Stimulated activated CD4-positive, alpha-beta T cell treated with anti-CD3 and anti-CD28 coated beads, Interleukin-15, amount 100 ng/mL, for 48 hours (primary cell): ENCODE measurements at places on chromosomes 12 and 14.

GRCh38 chr14:37778135-37778943 is 182.9 kb downstream of the TTC6 start:
- no peak for DNase-seq

DNA sequence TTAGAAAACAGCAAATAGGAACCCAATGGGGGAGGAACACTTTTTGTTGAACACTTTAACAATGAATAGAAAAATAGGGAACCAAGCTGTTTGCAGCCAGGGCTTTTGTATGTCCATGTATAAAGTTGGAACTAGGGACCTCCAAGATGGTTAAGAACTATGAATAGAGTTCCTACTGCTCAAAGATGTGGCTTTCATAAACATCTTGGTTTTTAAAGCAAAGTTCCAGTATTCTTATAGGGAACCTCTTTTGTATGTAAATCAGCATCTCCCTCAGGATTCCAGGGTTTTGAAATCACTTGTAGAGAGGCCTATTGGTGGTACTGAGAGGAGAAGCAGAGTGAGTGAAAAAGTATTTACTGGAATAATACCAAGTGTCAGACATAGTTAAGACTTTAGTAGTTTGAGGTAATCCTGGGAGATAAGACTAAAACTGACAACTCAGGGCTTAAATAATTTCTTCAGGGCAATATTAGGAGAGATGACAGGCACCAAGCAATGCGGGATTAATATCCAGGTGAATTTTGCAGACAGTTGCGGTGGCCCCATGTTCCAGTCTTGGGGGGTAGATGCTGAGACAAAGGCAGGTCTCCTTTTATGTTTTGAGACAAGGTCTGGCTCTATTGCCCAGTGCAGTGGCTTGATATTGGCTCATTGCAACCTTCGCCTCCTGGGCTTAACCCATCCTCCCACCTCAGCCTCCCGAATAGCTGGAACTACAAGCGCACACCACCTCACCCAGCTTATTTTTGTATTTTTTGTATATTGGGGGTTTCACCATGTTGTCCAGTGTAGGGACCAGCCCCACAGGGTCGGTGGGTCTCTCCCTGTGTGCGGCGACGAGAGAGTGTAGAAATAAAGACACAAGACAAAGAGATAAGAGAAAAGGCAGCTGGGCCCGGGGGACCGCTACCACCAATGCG is 10.4 kb upstream of the EID3 start:
- no peak for DNase-seq

GRCh38 chr14:24378327-24378726 is 10.3 kb downstream of the NFATC4 start:
- no peak for DNase-seq

DNA sequence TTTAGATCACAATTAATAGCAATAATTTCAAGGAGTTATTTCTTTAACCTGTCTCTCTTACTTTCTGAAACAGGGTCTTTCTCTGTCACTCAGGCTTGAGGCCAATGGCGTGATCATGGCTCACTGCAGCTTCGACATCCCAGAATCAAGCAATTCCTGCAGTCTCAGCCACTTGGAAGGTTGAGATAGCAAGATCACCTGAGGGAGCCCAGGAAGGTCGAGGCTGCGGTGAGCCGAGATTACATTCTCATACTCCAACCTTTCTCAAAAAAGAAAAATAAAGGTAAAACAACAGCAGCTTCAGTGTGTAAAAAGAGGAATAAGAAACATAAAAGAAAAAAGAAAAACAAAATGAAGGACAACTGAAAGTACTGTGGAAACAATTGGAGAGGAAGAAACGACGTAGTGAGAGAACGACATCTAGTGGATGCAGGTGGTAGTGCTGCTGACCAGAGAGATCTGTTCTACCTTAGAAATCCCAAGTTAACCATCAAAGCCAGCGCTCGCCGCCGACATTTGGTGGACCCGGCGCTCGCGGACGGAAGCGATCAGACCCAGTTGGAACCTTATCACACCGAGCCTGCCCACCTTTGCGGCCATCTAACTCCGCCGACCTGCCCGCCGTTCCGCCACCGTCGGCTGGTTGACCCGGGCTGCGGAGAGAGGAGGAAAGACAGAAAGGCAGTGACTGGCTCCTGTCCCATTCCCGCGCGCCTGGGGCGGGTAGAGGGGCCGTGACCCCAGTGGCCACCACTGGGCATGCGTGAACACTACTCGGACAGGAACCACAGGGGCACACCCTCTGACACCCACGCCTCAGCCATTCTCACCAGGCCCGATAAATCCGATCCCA is 196.1 kb downstream of the ALG10 start:
- peak; percentile 51 for DNase-seq

DNA sequence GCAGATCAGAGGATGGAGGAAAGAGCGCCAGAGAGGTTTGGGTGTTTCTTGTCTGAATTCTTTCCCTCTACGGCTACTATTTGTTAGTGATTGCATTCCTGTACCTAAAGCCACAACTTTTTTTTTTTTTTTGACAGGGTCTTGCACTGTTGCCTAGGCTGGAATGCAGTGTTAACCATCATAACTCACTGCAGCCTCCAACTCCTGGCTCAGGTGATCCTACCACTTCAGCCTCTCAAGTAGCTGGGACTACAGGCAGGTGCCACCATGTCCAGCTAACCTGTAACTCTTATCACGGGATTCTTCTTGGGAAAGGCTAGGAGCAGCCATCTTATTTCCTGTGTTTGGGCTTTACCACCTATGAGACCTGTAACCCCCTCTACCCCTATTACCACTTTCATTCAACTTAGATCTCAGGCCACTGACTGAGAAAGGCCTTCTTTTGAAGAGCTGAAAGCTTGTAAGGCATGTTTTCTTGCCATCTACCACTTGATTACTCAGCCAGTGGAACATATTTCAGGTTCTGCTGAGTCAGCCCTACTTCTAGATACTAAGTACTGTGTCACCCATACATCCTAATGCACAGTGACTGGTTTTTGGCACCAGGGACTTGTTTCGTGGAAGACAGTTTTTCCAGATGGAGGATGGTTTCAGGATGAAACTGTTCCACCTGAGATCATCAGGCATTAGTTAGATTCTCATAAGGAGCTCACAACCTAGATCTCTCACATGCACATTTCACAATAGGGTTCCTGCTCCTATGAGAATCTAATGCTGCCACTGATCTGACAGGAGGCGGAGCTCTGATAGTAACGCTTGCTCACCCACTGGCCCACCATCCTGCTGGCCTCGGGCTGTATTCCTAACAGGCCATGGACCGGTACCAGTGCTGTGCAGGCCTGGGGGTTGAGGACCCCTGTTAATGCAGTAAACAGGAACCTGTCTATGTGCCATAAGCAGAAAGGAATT is 6.9 kb downstream of the VEZT start:
- DNase-seq: no peak

DNA sequence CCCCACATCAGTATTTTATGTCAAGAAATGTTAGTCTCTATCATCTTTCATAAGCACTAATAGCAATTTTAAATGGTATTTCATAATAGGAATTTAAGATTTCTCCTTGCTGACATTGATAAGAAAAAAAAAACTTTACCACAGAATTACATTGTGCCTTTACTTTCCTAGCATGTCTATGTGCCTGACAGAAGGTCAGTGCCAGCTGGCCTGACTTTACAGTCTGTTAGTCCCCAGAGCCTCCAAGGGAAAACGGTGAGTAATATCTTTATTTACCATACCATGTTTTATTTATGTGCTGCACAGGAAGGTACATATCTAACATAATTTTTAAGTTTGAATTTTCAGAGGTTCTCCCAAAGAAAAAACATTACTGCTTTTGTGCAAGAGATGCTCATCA is 152.0 kb upstream of the AEBP2 start:
- DNase-seq: no peak

- no peak for DNase-seq
These were observed 33.1 kb downstream of the IRF2BPL start for GRCh38 chr14:76995279-76996035.

DNA sequence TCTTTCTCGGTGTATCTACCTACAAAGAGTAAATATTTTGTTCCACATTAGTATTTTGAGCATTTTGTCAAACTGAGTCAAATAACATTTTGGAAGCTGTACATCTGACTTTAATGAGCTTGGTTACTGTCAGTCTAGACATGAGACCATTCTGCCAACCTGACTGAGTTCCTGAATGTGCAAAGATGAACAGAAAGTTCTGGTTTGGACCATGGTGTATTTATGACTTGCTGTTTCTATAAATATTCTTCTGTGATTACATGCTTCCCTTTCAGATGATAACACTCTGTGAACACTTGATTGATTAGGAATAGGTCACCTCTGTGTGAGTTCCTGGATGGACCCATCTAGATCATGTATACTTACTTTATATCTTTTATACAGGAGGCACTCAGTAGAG is 827.8 kb downstream of the VRK1 start:
- DNase-seq: no peak

DNA sequence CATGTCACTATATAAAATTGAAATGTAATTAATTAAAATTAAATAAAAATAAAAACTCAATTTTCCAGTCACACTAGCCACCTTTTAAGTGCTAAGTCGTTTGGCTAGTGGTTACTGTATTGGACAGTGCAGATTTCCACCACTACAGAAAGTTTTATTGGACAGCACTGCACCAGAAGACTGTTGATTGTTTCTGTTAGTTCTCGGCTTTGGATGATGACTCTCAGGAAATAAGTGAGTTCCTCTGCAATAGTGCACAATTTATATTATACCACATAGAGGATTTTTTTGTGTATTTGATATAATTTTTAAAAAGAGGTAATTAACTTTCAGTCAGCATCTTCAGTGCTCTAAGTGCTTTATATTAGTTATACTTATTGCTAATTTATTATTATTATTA is 52.7 kb downstream of the FAR2 start:
- no peak for DNase-seq

DNA sequence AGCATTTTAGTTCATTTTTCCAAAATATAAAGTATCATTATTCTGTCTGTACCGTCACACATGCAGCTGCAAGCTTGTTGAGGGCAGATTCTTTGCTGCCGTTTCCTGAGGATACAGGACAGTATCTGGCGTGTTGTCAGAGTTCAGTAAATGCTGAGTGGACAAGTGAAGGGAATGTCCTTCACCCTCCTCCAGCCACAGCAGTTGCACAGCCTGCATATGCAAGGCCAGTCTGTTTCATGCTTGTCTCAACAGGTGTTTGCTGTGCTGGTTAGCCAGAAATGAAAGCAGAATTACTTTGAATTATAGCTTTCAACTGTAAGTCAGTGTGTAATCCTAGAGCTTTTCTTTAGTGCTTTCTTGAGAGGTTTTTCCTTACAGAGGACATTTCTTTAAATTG is 36.5 kb downstream of the TDP1 start:
- DNase-seq: no peak

DNA sequence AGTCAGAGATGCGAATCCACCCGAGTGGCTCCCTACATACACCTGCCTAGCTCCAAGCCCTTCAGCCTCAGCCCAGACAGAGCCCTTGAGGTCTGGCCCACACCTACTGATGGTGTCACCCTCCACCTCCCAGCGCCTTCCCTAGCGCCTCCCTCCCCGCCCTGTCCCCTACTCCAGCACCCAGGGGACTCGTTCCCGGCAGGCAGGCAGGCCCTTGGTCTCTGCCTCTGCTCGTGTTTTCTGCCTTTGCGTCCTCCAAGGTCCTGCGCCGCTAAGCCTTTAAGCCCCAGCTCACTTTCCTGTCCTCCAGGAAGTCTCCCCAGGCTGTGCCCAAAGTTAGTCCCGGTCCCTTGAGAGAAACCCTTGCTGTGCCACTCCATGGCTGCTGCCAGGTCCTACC is 12.7 kb downstream of the INF2 start:
- no peak for DNase-seq

DNA sequence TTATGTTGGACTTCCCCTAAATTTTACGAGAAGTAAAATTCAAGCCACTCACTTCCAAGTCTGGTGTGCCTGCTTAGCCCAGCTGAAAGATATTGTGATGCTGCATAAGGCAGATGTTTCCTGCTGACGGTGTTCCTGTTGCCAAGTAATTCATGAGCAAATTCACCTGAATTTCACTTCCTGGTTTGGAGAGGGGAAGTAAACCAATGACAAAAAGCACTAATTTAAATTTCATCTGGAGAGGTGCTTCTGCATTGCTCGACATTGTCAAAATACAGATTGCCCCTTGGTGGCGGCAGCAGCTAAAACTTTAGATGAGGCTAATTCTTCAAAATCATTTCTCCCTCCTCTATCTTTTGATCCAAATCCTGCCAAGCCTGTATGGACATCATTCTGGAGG is 281.1 kb downstream of the AACS start:
- no peak for DNase-seq

GRCh38 chr14:46571970-46572369 is 79.6 kb downstream of the RPL10L start:
- DNase-seq: no peak

DNA sequence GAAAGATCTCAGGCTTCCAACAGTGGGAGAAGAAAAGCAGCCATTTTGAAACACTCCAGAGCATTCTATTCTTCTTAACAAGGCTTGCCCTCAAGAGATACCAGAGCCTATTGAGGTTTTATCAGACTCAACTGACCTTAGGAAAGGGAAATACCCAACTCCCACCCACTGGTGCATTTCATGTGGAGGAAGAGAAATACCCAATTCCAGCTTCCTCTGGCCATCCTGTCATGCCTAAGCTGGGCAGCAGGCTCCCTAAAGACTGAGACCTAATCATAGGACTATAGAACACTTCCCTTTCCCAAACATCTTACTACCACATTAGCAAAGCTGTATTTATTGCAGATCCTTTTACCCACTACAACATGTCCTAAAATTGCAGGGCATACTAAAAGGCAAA is 164.5 kb downstream of the KIF21A start:
- DNase-seq: no peak

GRCh38 chr14:100488057-100488456 is 99.2 kb downstream of the BEGAIN start:
- DNase-seq: no peak

DNA sequence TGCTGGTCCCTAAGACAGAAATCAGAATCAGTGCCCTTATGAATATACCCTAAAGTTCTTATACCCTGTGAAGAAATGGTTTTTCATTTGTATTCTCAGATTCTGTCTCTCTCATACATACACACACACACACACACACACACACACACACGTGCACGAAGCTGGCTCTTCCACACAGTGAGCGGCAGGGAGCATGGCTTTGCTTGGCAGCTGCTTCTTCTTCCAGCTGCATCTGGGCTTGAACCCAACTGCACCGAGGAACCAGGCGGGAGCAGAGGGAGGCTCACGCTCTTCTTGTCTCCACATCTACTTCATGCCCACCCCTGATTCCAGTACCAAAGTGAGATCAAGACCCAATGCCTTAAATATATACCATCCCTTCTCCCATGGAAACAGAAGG is 19.4 kb downstream of the GRIN2B start:
- no peak for DNase-seq

DNA sequence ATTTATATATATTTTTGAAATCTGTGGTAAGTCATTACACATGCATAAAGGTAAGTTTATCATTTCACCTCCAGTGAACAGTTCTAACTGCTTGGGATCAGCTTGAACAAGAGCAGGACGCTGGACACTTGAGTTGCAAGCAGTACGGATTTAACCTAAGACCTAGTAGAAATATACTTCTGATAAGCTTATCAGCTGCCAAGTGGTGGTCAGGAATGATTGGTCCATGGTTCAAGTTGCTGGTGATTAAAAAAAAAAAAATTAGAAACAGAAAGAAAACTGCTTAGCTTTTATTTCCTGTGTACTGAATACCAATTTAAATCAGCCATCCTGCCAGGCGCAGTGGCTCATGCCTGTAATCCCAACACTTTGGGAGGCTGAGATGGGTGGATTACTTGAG is 88.6 kb downstream of the AEBP2 start:
- no peak for DNase-seq

- DNase-seq: no peak
These were observed 368.9 kb downstream of the C12orf50 start for GRCh38 chr12:87660291-87660690.

- peak; percentile 58 for DNase-seq
These were observed 264.3 kb upstream of the FOXN3 start for GRCh38 chr14:89681086-89682018.

GRCh38 chr14:39212034-39212433 is 21.7 kb upstream of the MIA2 start:
- DNase-seq: no peak
